T47D (cell line): ENCODE measurements at places on chromosomes 2 and 18.

GRCh38 chr2:161096336-161096735, 63.9 kb upstream of the TANK start:
- DNase-seq, result no peak

- DNase-seq, result no peak
Measured at GRCh38 chr18:79211844-79212243, 142.7 kb downstream of the ATP9B start.

DNA sequence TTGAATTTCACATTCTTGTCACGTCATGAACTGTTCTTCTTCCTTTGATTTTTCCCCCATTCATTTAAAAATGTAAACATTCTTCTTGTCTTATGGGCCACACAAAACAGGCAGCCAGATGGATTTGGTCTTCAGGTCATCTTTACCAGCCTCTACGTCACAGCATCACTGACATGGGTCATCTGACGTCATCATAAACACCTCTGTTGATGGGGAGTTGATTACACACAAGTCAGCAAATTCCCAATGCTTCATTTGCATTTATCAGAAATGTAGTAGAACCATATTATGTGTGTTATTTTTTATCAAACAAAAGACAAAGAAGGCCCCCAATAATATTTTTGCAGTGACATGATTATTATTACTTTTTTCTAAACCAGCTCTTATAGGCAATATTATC, 777.9 kb downstream of the DCC start:
- DNase-seq, result no peak

GRCh38 chr18:61544178-61544577, 210.9 kb downstream of the CDH20 start:
- no peak for DNase-seq

DNA sequence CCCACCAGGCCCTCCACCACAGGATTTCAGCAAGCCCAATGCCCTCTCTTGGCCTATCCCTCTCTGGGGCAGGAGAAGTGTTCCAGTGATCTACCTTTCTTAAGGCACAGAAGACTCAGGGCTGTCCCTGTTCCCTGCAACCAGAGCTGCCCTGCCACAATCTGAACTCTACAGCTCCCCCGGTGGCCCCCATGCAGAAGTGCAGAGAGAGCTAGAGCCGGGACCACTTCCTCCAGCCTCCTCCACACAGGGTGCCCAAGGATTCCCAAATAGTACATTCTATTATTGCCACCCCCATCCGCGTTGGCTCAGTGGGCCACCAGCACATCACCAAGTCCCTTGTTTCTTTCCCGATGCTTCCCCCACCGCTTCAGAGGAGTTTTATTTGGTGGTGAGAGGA, 114.8 kb upstream of the PTPRM start:
- DNase-seq, result peak; percentile 5

DNA sequence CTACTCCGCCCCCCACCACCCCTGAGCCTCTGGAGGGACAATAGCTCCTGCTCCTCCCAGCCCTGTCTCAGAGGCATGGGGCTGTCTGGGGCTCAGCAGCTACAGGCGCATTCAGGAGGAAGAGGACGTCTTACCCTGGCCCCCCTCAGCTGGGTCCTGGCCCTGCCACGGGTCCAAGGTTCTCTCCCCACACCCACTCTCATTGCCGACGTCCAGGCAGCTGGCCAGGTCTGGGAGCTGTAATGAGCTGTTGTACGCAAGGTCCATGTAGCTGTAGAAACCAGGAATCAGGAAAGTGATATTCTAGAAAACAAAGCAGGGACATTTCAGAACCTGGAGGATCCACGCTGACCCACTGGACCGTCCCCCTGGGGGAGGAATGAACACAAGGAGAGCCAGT, 13.5 kb downstream of the PASK start:
- no peak for DNase-seq

- DNase-seq, result no peak
Measured at GRCh38 chr2:221833966-221834365, 261.9 kb upstream of the EPHA4 start.

GRCh38 chr18:59353079-59353680, 5.9 kb downstream of the LMAN1 start:
- no peak for DNase-seq

DNA sequence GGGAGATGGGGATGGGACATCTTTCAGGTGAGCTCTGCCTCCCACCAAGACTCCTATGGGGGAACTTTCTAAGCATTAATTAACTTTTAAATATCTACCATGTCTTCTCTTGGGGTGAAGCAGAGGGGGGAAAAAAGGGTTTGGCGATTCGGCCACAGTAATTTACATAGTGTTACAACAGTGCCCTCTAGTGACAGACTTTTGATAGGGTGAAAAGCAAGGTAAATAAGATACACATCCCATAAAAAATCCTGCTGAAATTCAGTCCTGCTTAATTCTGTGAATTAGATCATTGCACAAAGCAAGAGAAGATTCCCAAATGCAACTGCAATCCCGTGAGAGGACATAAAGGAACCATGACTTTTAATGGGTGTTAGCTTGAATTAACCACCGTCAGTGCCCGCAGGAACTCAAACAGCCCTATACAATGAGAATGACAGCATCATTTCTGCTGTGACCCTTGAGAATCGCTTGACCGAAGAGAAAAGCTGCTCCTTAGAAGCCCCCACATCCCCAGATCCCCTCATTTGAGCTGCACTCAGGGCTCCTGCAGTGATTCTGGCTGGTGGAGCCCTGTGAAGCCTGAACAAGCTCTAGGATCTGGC, 32.8 kb downstream of the FAM124B start:
- DNase-seq, result peak; percentile 58

- no peak for DNase-seq
Measured at GRCh38 chr2:195642679-195643068, 14.4 kb upstream of the SLC39A10 start.

DNA sequence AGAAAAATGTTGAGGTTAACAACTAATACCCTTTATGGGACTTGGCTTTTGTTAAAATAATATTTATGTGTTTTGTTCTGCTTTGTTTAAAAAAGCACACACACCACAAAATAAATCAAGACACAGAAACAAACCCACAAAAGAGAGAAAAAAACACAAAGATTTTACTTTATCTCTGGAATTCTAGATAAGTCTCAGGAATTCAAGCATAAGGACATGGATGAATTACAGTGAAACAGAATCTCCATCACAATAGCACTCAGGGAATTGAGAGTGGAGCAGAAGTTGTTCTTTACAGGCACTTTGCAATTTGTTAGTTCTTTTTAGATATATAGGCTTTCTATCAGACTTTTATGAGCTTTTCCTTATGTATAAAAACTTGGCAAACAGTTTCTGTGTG, 360.9 kb upstream of the ZC3H15 start:
- no peak for DNase-seq

DNA sequence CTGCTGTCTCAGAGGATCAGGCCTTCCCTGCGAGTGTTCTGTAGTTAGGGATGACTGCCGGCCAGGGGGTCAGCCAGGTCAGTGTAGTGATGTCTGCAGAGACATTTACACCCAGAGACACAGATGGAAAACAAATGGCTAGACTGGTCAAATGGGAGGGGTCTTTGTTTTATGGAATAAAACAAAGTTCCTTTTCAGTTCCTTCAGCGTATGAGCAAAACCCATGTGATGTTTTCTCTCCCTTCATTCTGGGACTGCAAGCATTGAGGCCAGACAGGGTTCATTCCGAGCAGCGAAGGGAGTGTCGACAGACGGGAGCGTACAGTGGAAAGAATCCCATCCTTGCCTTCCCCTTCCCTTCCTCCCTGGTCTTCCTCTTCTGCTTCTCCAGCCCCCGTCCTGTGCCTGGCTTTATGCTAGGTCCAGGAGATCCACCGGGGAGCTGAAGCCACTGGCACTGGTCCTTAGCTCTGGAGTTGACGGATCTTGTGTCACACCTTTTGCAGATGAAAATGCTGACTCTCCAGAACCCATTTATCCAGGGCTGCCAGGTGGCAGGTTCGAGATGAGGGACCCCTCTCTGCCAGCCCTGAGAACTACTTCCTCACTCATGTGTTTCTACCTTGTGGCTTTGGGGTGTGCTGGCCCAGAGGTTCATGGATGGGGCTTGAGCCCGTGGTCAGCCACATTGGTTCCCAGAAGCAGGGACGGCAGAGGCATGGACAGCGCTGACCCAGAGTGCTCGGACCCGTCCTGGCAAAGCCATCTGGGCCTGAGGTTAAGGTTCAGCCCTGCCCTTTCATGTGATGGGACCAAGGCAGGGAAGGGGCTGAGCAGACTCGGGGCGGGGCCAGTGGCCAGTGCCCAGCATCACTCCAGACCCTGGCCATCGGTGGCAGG, 24.2 kb downstream of the ITGB1BP1 start:
- no peak for DNase-seq

DNA sequence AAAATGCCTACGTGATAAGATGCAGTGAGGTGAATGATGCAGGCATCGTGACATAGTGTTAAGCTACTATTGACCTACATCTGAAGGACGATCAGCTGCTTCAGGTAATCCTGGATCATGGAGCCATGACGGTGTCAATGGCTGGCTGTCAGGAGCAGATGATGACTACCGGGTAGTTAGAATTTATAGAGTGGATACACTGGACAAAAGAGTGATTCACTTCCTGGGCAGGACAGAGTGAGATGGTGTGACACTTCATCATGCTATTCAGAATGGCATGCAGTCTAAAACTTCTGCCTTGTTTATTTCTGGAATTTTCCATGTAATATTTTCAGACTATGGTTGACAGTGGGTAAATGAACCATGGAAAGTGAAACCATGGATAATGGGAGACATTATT, 29.5 kb downstream of the METTL8 start:
- DNase-seq, result no peak

DNA sequence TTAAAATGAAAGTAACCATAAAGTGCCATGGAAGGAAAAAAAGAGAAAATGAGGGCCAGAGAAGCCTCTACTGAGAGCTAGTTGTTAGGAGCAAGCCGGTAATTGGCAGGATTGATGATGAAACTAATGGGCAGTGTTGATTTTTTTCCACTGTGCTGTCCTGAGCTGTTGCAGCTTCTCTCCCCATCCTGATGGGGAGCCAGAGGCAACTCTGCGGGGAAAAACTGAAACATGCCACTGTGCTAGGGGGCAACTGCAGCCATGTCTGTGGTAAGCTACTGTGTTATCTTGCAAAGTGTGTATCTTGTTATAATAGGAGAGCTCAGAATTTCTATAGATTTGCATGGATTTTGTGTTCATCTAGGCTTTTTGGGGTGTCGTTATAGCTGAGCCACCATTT, 487.9 kb downstream of the STK39 start:
- no peak for DNase-seq

- no peak for DNase-seq
Measured at GRCh38 chr2:215354771-215355695, 43.2 kb downstream of the ATIC start.

GRCh38 chr2:21658907-21659477, 535.2 kb downstream of the TDRD15 start:
- no peak for DNase-seq

DNA sequence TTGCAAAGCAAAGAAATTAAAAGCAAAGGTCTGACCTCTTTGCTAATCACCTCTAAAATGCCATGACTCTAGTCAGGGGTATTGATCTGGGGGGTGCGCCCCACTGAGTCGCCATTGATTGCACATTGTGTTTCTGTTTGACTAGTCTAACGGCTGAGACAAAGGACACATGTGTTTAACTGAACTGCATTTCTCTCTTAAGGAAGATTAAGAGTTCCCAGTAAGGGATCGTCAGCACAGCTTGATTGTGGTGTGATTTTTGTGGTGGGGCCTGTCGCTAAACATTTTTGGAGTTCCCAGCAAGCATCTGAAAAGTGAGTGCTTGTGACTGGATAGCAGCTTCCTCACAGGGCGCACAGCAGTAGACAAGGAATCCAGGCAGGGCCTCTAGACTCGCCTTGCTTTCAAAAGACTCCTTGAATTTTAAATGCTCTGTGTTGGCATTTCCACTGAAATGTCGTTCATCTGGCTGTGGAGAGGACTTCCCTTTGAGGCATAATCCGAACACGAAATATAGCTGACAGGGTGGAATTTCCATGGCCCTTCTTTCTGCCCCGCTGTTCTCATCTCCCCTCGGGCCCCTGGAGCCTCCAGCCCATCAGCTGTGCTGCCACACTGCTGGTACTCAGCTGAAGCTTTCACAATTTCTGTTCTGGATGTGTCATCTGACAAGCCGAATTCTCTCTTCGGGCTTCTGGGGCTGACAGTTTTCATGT, 126.3 kb downstream of the FAM168B start:
- DNase-seq, result no peak

DNA sequence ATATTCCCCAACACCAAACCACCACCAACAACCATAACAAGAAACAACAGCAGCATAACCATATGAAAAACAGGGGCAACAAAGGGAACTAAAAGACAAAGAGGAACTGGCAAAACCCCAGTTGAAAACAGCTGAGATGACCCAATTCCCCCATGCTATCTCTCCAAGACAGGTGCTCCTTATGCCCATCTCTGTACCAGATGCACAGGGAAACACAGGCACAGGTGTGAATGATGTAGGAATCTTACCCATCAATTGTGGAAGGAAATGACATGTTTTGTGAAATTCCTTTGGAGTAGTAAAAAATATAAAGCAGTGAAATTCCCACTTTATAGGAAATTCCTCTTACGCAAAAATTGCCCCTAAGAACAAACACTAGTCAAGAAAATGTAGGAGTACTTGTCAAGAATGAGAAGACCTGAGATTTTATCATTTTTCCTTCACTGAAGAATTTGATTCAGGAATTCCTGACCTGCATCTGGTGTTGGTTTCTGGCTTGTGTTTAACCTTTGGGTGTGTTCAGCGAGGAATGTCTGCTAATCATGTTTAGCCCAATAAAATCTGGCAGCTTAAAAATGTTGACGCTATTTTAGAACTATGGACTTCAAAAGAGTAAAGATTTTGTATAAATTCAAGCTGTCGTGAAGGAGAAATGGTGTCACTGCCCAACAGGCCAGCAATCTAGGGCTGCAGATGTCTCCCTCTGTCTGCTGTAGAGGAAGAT, 67.7 kb upstream of the ARHGAP28 start:
- no peak for DNase-seq

DNA sequence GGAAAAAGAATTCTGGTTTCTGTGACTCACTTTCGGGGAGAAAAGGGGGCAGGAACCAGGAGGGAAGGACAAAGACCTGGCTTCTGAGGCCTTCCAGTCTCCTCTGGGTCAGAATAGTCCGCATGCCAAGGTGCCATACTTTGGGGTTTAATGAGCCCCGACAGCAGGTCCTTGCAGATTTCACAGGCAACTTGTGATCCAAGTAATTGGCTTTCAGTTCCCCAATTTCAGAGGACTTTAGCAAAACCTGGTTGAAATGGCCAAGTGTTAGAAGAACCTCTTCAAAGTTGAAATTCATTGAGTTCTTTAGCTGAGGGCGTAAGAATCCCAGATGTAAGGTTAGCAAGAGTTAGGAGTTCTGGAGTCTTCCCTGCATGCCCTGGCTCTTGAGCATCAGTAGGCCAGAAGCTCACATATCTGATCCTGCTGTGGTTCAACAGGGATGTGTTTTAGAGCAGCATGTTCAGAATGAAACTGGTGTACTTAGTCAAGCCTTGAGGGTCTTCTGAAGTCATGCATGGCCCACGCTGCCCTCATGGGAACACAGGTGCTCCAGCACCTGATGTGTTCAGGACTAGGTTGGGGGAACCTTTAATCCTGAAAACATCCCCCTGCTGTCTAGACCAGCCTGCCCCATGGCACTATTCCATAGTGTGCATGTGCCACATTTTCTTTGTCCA, 143.0 kb downstream of the NUP35 start:
- no peak for DNase-seq
